SJSA1 (cell line): ENCODE measurements at places on chromosomes 6 and 20.

- no peak for DNase-seq
Observed at GRCh38 chr20:38859070-38859690, 53.7 kb downstream of the PPP1R16B start.

DNA sequence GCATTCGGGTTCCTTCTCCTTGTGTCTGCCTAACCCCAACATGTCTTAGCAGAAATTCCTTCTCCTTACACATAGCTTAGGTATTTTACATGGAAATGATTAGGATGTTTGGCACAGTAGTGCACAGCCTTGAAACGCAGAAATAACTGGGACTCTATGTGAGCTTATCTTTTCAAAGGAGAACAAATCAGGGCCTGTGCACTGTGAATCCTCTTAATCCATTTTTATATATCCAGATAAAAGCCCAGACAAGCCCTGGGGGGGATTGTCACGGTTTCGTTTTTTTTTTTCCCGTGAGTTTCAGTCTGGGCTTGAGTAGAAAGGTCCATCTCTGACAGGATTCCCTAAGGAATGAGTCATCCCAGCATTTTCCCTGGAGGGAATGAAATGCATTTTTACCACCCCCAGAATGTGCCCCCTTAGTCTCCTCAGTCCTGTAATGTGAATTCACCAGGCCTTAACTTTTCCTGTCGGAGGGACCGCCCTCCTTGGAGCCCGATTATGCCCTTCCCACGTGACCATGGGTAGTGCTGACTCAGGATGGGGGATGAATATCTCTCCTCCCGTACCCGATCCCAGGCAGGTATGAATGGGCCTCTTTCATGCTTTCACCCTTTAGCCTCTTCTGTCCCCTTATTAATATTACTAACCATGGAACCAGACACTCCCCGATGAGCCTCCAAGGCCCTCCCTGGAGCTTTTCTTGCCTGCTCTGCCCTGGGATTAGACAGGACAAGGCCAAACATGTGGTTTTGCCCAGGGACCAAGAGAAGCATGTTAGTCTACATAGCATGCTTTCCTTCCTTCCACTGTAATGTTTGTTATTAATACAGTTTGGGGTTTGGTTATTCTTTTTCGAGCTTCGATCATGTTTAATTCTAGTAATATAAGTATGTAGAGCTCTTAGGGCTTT is 23.9 kb upstream of the NAA20 start:
- DNase-seq = peak; percentile 91

DNA sequence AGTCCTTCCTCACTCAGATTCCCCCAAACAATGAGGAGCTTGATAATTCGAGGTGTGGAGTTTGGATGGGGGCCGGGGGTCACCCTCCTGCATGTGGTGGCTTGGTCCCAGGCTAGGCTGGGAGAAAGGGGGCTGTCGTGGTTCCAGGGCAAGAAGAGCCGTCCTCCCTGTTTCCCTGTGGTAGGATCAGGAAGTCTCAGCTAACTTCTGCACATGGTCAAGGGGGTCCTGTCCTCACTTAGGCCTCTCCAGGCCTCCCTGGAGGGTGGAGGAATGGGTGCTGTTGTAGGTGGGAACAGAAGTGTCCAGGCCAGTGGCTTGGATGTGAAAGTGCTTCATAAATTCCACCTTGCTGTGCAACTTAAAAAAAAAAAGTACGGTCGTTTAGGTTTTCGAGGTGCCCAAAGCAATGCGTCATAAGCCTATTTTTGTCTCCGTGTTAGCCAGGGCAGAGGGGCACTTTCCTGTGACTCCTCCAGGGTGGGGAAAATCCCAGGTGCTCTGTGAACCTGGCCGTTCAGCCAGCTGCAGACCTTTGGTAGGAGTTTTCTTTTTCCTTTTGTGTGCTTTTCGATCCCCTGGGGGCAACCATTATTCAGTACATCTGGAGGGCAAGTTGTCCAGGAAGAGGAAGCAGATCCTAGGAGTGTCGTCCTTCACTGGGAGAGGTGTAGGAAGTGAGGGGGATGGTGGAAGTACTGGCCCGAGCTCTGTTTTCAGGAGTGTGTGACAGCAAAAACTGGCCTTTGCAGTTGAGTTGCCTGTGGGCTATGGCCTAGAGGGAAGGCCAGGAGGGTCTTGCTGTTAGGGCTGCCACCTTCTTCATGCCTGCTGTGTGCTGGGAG is 9.6 kb downstream of the IGF2R start:
- no peak for DNase-seq

DNA sequence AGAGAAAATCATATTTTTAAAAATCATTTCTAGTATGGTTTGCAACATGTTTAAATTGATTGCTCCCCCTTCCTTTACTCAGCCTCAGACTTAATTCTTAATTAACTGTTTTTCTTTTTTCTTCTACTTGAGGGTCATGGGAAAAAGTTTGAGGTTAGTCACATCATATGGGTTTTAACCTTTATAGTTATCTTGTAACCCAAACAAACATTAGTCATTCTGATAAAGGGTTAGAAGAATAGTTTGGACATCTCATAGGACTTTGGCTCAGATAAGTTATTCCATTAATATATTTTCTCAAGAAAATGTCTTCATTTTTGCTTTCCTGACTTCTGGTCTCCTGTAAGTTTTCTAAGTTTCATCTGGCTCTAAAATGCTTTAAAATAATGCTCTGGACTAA is 34.5 kb upstream of the TSPYL1 start:
- no peak for DNase-seq

- DNase-seq = no peak
Observed at GRCh38 chr6:135667691-135668455, 170.3 kb upstream of the AHI1 start.
